ENCODE measurements at places on chromosomes 11 and 22.

- DNase-seq = no peak
These were observed 2.1 kb upstream of the DPAGT1 start for GRCh38 chr11:119103793-119104192.

GRCh38 chr22:44824271-44824670 is 71.9 kb downstream of the ARHGAP8 start:
- DNase-seq = no peak

DNA sequence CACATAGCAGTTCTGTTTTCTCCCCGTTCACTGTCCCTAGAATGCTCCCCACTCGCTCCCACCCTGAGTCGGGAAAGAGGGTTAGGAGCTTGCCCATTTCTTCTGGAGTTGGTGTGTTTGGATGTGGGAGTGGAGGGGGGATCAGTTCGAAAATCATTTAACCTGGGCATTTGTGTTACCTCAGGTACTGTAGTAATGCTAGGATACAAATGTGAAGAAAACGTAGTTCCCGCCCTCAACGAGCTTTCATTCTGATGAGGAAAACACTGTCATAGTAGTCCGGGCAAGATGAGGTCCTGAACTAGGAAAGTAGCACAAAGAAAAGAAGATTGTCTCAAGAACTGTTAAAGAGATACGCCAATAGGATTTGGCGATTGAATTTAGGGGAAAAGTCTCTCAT is 539 bp downstream of the SDHD start:
- peak; percentile 5 for DNase-seq

GRCh38 chr11:116224154-116224888 is 548.5 kb downstream of the BUD13 start:
- DNase-seq = peak; percentile 27

- no peak for DNase-seq
These were observed 6.4 kb upstream of the IFITM3 start for GRCh38 chr11:326842-327580.

- DNase-seq = no peak
These were observed 14.8 kb downstream of the SGSM3 start for GRCh38 chr22:40385036-40385782.

GRCh38 chr11:12189543-12190235 is 79.3 kb downstream of the MICAL2 start:
- DNase-seq = peak; percentile 77

- DNase-seq = peak; percentile 44
These were observed 116.0 kb upstream of the BID start for GRCh38 chr22:17890245-17890671.

DNA sequence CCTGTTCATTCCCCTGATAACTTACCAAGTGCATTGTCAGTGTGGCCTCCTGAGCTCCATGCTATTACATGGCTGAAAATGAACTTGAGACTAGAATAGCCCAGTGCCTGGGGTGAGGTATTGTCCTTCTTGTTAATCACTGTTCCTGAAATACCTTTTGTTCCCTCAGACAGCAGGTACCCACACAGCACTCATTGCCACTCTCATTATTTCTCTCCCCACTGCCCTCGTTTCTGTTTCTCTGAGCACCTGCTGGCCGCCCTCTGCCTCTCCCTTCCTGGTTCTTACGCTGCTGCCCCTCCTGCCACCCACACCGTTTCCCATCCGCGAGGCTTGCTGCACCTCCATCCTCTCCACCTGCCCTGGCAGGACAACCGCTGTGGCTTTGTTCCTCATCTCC is 36.9 kb upstream of the RAB1B start:
- DNase-seq = no peak

DNA sequence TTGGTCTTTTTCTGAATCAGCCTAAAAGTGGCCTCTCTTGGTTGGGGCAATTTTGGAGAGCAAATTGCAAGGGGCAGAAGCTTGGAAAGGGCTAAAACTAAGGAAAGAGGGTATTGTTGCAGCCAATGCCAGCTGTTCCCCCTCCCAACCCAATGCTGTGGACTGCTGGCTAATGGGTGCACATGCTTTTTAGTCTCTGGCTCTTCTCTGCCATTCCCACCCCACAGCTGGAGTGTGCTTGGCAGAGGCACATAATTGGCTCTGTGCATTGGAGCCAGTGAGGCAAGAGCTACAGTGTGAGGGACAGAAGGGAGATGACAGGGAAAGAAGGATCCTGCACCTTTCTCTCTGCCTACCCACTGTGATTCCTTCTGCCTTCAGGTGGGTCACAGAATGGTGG is 140.0 kb downstream of the NECTIN1 start:
- DNase-seq = no peak

DNA sequence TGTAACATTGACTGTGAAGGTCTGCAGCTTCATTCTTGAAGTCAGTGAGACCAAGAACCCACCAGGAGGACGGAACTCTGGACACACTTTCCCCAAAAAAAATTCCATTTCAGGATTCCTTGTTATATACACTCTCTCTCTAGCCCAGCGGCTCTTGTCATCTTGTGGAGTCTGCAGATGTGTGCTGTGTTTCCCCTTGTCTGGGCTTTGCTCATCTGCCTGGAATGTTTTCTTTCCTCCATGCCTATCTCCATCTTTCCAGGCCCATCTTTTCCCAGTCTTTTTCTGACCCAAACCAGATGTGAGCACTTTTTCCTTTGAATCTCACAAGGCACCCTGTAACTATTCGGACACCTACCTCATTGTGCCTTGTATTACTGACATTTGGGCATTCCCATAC is 5.1 kb upstream of the DRG1 start:
- no peak for DNase-seq

DNA sequence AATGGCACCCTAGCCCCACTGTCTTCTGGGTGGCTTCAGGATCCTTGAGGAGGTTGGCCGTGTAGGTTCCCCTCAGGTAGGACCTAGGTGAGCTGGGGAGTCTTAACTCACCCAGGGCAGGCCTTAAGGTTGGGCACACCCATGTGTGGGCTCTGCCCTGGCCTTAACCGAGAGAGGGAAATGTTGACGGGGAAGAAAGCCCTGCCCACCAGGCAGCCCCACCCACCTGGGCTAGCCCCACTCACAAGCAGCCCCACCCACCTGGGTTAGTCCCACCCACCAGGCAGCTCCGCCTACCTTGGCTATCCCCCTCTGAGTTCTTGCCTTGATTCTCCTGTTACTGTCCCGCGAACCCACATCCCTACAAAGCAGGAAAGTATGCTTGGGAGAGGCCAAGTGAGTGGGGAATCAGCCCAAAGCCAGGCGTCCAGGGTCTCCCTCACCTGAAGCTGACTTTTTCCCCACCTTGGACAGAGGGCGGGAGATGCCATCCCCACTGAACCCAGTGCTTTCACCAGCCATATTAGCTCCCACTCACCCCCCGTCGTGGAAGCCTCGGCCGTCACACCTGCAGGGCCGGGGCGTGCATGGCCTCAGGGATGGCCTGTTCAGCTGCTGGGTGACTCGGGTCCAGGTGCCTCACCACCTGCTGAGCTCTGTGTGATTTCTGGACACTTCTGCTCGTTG is at the start of gene MYEOV:
TSS of gene MYEOV (plus strand) at position 337 of the 687 bp plus-strand sequence. CDS start 1,200 bp downstream, outside the sequence.
- DNase-seq = peak; percentile 39

GRCh38 chr11:85699957-85700741 is 14.2 kb upstream of the CCDC89 start:
- DNase-seq = no peak

DNA sequence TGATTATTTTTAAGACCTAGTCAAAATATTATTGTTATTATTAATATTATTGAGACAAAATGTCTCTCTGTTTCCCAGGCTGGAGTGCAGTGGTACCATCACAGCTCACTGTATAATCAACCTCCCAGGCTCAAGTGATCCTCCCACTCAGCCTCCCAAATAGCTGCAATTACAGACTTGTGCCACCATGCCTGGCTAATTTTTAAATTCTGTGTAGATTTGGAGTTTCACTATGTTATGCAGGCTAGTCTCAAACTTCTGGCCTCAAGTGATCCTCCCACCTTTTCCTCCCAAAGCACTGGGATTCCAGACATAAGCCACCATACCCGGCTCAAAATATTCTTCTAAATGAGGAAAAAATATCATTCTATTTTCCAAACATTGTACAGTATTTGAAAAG is 37.0 kb downstream of the SLC36A4 start:
- DNase-seq = no peak

- no peak for DNase-seq
These were observed 20.2 kb upstream of the CHKA start for GRCh38 chr11:68141246-68142027.

- DNase-seq = no peak
These were observed 23.8 kb downstream of the IGHMBP2 start for GRCh38 chr11:68927280-68928135.

GRCh38 chr11:35943309-35943708 is 553 bp upstream of the LDLRAD3 start:
- DNase-seq = no peak

DNA sequence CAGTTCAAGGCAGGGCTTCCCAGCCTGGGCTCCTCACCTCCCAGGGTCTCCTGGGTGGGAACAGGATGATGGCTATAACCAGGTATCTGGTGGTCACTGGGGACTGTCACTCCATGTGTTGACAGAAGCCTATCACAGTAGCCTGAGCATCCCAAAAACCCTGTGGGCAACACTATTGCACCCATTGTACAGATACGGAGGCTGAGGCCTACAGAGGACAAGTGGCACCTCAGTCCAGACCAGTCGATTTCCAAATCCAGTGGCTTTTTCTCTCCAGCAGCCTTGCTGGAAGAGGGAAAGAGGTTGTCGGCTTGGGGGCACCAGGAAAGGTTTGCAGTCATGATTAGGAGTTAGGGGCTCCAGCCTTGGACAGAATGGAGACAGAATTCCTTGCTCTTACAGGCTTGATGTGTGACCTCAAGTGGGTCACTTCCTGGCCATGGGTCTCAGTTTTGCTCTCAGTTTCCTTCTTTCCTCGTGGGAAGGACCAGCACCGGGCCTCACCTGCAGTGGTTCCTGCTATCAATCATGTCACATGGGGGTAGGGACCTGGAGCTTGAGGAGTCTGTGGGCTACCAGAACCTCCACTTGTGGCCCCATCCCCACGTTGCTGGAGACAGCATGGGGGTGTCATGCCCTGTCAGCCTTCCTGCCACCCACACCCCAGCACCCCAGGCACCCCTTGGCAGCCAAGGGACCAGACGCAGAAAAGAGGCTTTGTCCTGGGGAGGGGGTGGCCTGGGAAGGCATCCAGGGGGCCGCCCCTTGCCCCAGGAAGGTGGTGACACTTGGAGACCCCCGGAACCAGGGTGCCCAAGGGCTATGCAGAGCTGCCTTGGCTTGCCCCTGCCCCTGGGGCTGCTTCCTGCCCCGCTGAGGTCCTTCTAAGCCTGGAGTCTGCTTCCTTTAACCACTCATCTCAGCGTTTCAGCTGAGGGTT is 2.1 kb downstream of the EMID1 start:
- DNase-seq = no peak

GRCh38 chr22:19050117-19050516 is 72.1 kb downstream of the DGCR2 start:
- no peak for DNase-seq

- DNase-seq = peak; percentile 97
These were observed 108.6 kb upstream of the RASSF10 start for GRCh38 chr11:12900496-12900895.

All from LHCN-M2 (cell line).